NCI-H446 treated with DMSO at 0.1 percent for 48 hours (cell line): ENCODE measurements at places on chromosomes 5 and 9.

DNA sequence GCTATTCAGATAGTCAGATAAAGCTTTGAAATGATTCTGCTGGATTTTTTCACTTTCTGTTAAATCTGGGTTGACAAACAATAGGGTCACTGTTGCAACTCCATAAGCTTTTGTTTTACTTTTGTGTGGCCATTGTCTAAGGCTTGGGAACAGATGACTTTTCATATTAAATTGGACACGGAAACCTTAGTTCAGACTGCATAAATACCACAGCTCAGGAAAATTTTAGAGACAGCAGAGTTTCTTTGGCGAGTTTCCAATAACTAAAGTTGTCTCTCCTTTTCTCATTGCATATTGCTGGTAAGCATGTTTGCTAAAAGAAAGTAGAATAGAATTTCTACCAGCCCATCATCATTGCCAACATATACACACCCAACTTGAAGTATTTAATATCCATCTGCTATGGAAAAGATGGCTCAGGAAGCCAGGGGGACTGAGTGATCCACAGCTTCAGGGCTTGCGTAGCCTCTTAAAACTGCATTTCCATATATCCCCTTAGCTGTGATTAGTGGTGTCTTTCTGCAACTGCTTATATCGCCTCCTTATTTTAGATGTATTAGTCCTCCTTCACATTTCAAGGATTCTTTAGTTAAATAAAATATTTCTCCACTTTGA, 168.2 kb downstream of the ARHGAP26 start:
- peak; percentile 20 for DNase-seq

DNA sequence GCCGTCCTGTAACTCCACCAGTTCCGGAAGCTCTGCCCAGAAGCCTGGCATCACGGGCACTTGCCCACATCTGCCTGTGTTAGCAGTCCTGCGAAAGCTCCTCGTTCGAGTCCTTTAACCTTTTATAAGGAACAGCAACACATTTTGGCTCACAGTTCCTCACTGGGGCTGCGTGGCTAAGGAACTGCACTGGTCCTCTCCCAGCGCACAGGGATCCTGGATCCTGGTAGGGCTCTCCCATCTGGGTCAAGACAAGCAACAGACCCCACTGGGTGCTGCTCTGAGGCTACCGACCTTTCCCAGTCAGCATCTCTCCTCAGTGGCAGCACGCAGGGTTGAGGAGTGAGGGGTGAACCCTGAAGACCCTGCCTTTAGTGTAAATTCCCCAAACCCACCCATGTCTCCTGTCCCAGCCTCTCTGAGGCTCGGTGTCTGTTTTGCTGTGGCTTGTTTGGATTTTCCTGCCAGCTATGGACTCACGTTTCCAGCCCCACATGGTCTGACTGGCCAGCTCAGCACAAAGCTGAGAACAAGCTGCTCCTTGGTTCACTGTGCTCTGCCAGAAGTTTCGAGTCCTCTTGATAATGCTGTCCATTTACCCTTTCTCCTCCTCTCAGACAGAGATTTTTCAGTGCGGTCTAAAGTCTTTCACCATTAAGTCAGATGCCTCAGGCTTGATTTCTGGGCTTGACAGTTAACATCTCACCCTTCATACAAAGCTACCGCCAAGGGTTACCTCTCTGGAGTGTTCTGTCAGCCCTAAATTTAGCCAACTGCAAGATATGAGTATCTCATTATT, 80.0 kb downstream of the AK8 start:
- no peak for DNase-seq

DNA sequence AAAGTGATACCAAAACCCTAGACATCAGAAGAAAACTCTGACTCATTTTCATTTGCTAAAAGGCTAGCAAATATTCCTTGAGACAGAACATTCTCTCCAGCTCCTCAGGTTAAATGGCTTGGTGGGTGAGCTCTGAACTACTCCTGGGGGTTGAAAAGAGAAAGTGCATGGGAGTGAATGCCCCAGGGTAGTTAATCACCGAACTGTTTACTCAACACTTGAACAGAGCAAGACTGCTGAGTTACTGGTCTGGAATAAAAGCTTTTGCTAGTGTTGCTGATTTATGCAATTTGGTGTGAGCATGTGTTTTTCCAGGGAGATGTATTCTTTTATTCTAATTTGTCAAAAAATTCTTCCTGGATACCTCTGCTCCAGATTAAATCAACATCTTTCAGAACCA, 88.3 kb upstream of the PRDM9 start:
- peak; percentile 28 for DNase-seq

DNA sequence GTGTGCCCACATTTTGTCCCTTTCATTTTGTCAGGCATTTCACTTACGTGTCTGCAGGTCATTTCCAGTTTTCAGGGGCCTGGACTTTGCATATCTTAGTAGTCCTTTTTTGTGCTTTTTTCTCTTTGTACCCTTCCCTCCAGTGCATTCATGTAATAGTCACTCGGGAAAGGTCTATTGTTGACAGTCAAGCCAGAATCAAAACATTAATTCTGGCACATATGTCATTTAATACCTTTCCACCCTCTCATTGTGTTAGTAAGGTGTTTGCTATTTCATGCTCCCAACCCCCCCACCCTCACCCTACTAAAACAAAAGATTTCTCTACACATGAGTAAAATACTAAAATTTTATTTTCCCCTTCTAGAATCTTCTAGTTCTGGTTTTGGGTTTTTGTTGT, 42.7 kb downstream of the UGCG start:
- no peak for DNase-seq

DNA sequence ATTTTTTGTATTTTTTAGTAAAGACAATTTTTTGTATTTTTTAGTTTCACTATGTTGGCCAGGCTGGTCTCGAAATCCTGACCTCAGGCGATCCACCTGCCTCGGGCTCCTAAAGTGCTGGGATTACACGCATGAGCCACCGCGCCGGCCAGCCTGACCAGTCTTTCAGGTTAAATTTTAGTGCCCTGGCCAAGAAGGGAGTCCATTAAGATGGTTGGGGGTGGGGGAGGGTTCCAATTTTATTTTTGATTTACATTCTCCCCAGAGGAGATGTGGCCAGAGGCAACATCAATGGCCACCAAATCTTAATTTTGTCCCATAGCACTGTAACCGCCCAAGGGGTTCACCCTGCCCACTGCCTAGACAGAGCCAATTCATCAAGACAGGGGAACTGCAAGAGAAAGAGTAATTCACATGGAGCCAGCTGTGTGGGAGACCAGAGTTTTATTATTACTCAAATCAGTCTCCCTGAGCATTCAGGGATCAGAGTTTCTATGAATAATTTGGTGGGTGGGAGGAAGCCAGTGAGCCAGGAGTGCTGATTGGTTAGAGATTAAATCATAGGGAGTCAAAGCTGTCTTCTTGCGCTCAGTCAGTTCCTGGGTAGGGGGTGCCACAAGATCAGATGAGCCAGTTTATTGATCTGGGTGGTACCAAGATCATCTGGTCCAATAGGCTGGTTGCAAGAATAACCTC, 24.7 kb downstream of the TBCA start:
- DNase-seq: no peak

GRCh38 chr5:43993634-43994351, 390.8 kb downstream of the NNT start:
- DNase-seq: no peak

DNA sequence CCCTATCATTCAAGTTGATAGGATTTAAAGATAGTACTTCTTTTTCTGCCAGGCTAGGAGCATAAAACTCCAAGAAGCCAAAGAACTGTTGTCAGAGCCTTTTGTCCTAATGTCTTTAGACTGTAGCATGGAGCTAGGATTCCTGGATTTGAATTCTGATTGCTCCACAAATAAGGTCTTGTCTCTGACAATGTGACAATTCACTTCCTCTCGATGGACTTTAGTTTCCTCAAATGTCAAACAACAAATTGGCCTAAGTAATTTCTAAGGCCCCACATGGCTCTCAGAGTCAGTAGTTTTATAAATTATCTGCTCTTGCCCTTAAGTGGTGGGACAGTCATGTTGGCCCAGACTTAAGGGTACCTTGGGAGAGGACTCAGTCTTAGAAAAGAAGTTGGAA, 36.7 kb downstream of the RFK start:
- no peak for DNase-seq

DNA sequence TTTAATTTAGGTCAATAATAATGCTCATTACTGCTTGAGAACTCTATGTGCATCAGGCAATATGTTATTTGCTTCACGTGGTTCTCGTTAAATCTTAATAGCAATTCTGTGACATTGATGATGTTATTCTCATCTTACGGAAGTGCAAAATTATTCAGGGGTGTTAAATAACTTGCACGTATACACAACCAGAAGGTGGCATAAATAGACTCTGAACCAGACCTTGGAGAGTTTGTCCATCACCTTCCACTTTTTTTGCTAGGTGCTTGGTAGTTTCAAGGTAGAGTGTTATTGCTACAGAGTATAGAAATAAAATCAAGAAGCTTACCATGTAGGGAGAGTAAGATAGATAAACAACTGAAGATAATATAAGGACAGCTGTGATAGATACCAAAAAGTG, 23.6 kb upstream of the TNFAIP8 start:
- no peak for DNase-seq

DNA sequence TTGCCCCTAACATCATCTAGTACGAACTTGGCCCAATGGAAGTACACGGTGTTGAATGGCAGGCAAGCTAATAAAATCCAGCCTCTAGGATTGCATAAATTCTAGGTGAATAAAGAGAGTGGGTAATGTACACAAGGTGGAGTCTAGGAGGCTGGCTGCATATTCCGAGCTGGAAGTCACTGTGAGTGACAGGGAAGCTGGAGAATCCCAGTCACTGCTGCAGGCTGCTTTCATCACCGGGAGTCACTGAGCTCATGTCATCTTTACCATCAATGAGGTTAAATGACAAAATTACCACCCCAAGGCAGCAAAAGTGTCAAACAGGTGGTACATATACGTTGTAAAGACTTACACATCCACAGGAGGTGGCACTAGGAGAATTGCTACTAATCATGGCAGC, 91.3 kb upstream of the HMHB1 start:
- no peak for DNase-seq

GRCh38 chr5:178839319-178839704, 20.4 kb upstream of the ZNF354B start:
- DNase-seq: no peak

GRCh38 chr5:16791036-16791705, 144.9 kb downstream of the MYO10 start:
- peak; percentile 54 for DNase-seq

DNA sequence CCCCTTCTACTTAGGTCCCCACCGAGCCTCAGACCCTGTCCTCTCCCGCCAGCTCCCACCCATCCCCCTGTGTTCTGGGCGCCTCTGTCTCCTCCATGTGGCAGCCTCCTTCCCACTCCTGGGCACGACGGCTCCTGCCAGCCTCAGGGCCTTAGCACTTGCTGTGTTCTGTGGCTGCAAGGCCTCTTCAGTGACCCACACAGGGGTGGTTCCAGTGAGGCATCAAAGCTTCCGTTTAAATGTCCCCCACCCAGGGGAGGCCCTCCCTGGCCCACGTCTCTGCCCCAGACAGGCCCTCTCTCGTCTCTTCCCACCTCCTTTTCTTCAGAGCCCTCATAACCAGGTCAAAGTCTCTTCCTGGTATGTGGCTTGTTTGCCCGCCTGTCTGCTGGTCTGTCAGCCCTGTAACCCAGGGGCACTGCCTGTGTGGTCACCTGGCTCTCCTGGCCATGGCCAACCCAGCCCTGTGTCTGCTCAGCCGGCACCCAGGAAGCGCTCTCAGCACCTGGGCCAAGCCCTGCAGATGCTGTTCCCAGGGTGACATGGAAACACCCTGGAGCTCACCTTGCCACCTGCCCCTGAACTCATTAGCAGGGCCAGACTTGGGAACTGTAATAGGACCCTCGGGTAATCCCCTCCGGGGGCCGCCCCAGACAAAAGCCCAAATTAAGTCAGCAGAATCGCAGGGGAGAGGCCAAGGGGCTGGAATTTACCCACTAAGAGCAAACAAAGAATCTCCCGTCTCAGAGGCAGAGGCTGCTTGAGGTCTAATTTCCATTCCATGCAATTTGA, 33.7 kb downstream of the LHX3 start:
- no peak for DNase-seq

DNA sequence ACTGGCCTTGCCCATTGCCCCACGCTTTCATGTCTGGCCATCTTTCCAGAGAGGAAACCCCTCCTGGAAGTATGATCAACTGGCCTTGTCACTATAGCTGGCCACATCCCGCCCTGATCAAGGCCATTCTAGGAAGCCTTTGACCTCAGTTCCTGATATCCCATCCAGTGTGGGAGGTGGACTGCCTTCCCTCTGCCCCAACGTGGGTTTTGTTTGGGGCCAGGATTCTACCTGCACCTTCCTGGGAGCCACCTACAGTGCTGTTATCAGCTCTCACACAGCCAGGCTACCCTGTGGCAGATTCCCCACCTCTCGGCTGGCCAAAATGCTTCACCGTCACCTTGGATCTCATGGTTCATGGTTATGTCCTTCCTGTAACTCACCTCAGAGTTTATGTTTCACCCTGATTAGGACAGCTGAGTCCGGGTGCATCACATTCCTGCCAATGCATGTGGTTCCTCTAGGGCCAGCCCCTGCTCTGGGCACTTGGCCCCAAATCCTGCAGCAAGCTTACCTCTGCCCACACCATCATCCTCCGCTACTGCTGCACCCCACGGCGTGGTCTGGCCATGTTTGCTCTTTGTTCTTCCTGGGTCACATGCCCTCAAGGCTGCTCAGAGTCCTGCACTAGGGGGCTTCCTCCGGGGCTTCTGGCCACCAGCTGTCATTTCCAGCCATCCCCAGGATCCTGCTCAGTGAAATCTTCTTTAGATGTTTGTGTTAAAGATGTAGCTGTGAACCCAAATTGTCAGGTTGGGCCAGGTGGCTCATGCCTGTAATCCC, 24.2 kb upstream of the S1PR3 start:
- DNase-seq: no peak

DNA sequence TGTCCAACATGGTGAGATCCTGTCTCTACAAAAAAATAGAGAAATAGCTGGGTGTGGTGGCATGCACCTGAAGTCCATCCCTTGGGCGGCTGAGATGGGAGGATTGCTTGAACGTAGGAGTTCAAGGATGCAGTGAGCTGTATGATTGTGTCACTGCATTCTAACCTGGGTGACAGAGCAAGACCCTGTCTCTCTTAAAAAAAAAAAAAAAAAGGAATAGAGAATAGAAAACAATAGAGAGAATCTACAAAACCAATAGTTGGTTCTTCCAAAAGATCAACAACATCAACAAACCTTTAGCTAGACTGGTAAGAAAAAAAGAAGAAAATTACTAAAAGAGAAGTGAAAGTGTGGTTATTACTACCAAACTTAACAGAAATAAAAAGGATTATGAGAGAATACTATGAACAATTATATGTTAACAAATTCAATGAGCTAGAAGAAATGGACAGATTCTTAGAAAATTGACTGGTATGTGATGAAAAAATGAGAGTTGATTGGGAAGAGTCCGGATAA, 8.1 kb upstream of the SLC38A9 start:
- no peak for DNase-seq

- no peak for DNase-seq
These were observed 4.3 kb upstream of the TIFAB start for GRCh38 chr5:135456238-135457099.

GRCh38 chr5:67315082-67315989, 118.7 kb upstream of the CD180 start:
- DNase-seq: no peak

- DNase-seq: no peak
These were observed 63.3 kb downstream of the CAVIN4 start for GRCh38 chr9:100641166-100641565.

GRCh38 chr5:133967698-133968203, 674 bp downstream of the C5orf15 start:
- no peak for DNase-seq
